Thyroid gland (tissue), 4 donors: ENCODE measurements at places on chromosomes 5 and 9.

DNA sequence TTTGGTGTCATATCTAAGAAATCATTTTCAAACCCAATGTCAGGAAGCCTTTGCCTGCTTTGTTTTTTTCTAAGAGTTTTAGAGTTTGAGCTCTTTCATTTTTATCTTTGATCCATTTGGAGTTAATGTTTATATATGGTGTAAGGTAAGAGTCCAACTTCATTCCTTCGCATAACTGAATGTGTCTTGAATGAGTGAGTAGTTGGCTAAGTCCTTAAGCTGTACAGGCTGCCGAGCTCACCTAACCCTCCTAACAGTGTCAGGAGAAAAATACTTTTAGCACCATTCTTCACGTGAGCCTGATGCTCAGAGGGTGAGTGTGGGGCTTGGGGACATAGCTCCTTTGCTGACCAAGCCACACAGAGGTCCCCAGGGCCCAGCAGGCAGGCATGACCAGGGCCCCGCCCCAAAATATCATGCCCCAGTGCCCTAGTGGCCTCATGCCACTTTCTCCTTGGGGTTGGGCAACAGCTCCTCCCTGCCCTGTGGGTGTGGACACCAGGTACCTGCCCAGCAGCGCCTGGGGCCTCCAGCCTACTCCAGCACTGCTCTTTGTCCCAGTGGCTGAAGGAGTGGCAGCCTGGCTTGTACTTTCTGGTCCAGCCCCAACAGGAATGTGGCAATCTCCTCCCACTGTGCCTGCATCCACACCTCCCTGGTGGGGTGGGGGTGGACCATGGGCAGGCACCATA is 17.2 kb downstream of the PPARGC1B start:
- peak; percentile 62 for DNase-seq

- DNase-seq, result no peak
Observed at GRCh38 chr5:148909766-148910165, 83.4 kb downstream of the ADRB2 start.

- no peak for DNase-seq
Observed at GRCh38 chr9:89410641-89411350, 87.1 kb downstream of the SEMA4D start.

DNA sequence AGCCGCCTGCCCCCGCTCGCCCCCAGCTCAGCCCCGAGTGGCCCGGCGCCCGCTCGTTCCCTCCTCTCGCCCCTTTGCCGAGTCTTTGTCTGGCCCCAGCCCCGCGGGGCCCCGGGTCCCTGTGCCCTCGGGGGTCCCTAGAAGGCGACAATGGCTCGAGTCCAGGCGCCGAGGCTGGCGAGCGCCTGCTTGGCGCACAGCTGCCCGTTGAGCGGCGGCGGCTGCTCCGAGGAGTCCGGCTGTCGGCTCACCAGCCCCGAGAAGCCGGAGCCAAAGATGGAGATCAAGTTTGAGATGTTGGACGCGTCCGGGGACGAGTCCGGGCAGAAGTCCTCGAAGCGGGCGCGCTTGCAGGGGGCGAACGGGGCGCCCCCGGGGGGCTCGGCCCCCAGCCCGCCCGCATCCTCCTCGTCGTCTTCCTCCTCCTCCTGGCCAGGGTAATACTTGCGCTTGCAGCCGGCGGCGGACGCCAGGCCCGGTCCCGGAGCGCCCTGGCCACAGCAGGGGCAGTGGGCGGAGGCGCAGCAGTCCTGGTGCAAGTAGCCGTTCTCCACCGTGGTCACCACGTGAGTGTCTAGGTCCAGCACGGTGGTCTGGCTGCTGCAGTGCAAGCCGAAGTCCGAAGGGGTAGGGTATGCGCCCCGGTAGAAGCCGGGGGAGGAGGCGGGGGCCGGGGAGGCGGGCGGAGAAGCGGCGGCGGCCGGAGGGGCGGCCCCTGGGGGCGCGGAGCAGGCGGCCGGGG is 1.2 kb downstream of the IER5L start:
- peak; percentile 51 for DNase-seq

DNA sequence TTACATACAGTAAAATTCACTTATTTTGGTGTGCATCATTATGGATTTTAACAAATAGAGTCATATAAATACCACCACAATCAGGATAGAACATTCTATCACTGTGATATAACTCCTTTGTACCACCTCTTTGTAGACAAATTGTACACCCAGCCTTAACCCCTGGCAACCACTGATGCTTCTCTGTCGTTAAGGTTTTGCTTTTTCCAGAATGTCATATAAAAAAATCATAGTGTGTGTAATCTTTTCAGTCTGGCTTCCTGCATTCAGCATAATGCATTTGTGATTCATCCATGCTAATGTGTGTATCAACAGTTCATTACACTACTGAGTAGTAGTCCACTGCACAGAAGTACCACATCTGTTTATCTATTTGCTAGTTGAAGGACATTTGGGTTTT is 81.2 kb downstream of the ARSB start:
- no peak for DNase-seq

- DNase-seq, result no peak
Observed at GRCh38 chr5:15926586-15926985, 253.0 kb downstream of the MARCHF11 start.

DNA sequence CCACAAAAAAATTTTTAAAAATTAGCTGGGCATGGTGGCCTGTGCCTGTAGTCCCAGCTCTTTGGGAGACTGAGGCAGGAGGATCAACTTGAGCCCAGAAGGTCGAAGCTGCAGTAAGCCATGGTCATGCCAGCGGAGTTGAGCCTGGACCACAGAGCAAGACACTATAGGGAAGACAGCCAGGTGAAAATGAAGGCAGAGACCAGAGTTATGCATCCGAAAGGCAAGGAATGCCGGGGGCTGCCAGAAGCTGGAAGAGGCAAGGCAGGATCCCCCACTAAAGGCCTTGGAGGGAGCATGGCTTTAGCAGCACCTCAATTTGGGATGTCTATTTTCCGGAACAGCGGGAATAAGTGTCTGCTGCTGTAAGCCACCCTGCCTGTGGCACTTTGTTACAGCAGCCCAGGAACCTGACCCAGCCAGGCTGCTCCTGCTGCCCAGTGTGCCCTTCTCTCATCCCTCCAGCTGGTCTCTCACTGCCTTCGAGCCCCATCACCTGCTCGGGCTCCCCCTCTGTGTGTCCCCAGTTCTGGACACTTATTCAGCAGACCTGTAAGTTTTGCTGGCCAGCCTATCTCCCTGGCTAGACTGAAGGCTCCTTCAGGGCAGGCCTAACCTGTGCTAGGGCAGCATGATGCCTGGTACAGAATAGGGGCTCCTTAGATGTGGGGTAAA is 16.8 kb upstream of the JADE2 start:
- no peak for DNase-seq

DNA sequence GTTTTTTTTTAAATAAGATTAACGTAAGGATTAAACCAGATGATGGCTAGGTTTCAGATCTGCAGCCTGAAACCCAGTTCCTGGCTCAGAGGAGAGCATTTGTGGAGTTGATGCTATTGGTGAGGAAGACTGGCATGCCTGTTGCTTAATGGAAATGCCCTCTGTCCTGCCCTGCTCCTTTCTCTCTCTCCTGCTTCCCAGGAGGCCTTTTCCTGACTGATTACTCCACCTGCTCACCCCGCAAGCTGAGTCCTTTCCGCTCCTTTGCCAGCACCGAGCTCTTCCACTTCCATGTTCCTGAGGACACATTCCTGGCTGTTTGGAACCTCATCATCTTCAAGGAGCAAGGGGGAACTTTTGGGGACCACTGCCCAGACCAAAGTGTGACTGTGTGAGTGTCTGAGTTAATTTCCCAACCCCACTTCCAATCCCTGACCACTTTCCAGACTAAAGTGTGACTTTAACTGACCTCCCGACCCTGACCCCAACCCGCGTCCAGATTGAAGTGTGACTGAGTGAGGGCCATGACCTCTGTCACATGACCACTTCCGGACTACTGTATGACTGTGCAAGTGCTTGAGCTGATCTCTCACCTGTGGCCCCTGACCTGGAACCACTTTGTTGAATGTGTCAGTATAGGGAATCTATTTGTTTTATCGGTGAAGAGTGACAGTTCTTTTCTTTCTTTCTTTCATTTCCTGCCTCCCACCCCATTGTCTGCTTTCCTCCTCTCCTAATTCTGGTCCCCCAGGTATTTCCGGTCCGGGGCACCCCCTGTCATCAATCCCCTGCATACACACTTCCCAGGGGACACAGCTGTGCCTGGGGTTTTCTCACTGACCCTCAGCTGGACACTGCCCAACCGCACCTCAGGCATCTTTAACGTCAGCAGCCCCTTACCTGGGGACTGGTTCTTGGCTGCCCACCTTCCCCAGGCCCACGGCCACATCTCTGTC is 5.5 kb downstream of the TMEM8B start:
- peak; percentile 7 for DNase-seq

- no peak for DNase-seq
Observed at GRCh38 chr5:143395638-143396352, 7.7 kb downstream of the NR3C1 start.

DNA sequence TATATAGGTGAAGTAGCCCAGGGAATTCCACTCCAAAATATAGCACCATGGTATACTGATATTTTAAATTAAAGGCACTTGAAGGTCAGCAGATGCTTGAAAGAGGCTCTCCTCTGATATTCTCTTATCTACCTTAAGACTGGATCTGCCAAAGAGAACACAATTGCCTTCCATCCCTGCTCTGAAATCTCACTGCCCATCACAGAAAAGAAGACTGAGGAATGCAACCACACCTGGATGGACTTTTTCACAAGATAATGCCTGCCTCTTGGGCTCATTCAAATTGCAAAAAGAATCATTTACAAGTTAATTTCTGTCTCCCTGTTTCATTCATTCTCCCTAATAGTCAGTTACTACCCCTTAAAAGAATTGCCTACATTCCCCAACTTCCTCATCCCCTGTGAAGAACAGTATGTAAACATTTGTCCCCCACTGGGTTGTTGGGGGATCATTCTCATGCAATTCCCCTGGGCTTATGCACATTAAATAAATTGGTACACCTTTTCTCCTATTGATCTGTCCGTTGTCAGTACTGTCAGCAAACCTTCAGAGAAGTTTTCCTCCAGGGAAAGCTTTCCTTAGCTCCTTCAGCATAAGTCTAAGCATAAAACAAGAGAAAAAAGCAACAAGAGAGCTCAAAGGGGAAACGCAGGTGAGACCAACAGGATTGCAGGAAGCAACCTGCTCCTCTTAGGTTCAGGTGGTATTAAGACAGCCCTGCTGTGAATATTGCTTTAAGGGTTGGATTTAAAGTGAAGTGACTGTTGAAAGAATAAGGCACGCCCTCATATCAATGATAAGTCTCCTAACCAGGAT is 171.4 kb upstream of the SLC30A5 start:
- no peak for DNase-seq

GRCh38 chr5:60814498-60814897 is 29.6 kb downstream of the ELOVL7 start:
- no peak for DNase-seq

GRCh38 chr9:37811906-37812476 is 11.4 kb downstream of the DCAF10 start:
- DNase-seq, result no peak

GRCh38 chr9:108412755-108413154 is 443.0 kb downstream of the ACTL7B start:
- no peak for DNase-seq

GRCh38 chr9:21966140-21966851 is 27.9 kb downstream of the CDKN2A start:
- no peak for DNase-seq

GRCh38 chr9:91359734-91360470 is 1.8 kb downstream of the AUH start:
- DNase-seq, result peak; percentile 7

DNA sequence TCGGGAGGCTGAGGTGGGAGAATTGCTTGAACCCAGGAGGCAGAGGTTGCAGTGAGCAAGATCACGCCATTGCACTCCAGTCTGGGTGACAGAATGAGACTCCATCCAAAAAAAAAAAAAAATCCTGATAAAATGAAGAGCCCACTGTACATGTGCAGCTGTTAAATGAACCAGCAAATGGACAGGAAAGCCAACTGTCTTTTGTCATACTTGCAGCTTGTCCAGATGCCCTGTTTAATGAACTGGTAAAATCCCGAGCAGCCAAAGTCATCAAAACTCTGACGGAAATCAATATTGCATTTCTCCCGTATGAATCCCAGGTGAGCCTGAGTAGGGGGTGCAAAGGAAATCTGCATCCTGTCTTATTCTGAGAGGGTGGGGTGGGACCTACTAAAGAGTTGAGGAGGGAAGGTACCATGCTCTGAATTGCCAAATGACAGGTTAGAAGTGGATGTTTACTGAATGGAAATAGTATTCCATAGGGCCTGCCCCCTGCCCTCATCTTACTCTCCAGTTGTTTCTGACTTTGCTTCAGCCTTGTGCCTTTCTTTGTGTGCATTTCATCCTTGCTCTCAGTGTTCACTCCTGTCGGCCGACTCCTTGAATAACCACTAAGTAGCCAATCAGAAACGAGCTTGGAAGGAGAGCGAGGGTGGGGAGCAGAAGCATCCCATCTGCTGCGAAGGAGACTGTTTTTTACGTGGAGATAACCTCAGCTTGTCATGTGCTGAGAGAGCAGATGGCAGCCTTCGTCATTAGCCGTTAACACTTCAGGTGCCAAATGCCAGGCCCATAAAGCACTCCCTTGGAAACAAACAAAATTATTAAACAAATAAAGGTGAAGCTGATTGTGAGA is 45.7 kb upstream of the CFAP157 start:
- DNase-seq, result no peak

DNA sequence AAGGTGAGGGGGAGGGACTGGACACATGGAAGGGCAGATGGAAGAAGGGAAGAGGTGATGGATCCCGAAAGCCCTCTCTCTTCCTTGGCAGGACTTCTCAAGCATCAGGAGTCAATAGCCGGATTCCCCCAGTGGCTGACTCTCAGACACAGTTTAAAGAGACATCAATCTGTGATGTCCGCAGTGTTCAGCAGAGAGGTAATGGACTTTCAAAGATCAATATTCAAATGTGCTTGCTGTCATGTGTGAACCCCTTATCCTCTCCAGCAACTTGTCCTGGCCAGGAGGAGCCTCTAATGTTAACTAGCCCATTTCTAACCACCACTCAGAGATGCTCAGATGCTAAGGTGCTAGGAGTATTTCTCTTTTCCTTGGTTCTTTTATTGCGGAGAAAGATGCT is 392.2 kb downstream of the IRX1 start:
- DNase-seq, result no peak

- DNase-seq, result no peak
Observed at GRCh38 chr5:95827892-95828246, 5.3 kb upstream of the GLRX start.

DNA sequence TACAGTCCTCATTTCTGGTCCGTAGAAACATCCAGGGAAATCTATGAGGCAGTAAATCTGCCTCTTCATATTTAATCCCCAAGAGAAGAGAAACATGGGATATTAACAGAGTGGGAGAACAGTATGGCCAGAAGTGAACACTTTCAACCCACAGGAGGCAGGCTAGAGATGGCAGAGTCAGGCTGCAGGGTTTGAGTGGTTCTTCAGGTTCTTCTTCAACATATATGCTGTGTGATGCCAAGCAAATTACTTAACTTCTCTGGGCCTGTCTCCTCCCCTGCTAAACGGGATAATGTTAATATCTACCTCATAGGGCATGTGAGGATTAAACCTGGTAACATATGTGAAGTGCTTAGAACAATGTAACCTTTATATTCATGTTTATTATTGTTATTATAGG is 321.8 kb downstream of the PSAT1 start:
- DNase-seq, result no peak

DNA sequence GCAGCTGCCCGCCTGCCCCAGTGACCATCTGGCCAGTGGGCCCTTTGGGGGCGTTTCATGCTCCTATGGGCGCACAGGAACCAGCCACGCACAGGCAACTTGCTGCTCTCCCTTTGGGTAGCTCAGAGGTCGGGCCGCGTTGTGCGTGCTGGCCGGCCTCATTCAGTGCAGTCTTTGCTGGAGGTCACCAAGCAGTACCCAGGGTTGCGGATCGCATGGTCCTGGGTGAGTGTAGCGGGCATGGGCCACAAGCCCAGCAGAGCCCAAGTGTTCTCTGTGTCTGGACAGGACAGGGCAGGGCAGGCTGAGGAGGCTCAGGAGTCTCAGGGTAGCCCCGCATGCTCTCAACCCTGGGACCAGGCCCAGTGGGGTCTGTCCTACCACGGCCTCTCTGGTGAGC is 9.9 kb upstream of the MRNIP start:
- no peak for DNase-seq
